ENCODE measurements at places on chromosomes 7 and 10.
A peak's percentile ranks its signal among the peaks of the same experiment; 100 is the strongest.

- DNase-seq: no peak
These were observed 95.5 kb downstream of the CELF2 start for GRCh38 chr10:11113156-11113555.

DNA sequence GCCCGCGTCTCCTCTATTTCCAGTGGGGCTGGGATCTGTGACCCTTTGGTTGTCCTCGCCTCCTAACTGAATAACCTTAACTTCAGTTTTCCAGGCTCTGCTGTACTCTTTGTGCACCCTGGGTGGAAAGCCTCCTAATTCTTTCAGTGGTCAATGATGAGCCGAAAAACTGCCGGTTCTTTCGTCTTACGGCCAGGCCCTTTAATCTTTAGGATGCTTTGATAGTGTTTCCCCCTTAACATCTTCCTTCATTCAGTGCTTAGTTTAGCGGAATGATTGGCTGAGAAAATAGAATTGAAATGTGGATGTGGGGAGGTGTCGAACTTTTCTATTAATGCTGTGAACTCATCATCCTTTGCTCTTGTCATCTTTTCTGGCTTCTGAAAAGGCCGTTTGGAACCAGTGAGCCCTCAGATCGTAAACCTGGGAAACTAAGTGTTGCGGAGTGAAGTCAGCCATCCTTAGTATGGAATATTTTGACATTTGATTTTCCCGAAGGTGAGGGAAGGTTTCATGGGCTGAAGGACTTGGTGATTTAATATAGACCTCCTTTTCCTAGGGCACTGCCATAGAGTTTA lies 847 bp downstream of the GARS1 start:
- peak; percentile 13 for DNase-seq

GRCh38 chr10:52348037-52348564 lies 34.0 kb downstream of the DKK1 start:
- DNase-seq: no peak

GRCh38 chr10:106515206-106515790 lies 649.2 kb downstream of the SORCS1 start:
- no peak for DNase-seq

GRCh38 chr7:66682350-66683093 lies 53.8 kb downstream of the KCTD7 start:
- peak; percentile 10 for DNase-seq

All from stimulated activated naive CD8-positive, alpha-beta T cell treated with anti-CD3 and anti-CD28 coated beads, Interleukin-15, amount 100 ng/mL, for 72 hours (primary cell).